ENCODE measurements at places on chromosomes 5 and 9.

DNA sequence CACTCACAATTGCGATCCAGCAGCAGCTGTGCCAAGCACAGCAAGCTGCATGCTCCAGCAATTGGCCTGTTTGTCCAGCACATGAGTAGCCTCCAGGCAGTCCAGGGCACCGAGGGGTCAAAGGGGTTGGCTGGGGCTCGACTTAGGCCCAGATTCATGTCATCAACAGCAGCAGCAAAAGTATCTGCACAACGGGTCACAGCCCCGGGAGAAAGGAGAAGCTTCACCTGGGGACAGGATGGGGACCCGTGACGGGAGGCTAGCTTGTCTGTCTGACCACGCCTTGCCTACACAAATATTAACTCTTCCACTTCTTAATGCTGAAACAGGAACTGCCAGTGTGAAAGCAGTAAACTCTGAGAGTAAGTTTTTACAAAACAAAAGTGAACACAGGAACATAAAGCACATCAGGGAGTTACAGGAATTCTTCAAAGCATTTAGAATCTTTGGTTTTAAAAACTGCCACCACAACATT, 191.2 kb downstream of the PIK3R1 start:
- no peak for DNase-seq

GRCh38 chr9:109894921-109895758, 115.1 kb downstream of the PALM2AKAP2 start:
- DNase-seq = no peak

- DNase-seq = no peak
Measured at GRCh38 chr5:76384705-76385104, 18.4 kb upstream of the IQGAP2 start.

GRCh38 chr9:137402746-137403145, 20.2 kb downstream of the EXD3 start:
- no peak for DNase-seq

DNA sequence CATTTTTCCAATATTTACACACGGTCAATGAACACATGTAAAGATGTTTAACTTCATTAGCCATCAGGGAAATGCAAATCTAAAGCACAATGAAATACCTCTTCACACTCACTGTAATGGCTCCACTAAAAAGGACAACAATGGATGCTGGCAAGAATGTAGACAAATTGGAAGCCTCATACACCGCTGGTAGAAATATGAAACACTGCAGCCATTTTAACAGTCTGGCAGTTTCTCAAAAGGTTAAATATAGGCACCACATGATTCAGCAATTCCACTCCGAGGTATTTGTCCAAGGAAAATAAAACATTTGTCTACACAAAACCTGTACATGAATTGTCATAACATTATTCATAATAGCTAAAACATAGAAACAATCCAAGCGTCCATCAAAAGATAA, 20.0 kb downstream of the RNF145 start:
- no peak for DNase-seq

DNA sequence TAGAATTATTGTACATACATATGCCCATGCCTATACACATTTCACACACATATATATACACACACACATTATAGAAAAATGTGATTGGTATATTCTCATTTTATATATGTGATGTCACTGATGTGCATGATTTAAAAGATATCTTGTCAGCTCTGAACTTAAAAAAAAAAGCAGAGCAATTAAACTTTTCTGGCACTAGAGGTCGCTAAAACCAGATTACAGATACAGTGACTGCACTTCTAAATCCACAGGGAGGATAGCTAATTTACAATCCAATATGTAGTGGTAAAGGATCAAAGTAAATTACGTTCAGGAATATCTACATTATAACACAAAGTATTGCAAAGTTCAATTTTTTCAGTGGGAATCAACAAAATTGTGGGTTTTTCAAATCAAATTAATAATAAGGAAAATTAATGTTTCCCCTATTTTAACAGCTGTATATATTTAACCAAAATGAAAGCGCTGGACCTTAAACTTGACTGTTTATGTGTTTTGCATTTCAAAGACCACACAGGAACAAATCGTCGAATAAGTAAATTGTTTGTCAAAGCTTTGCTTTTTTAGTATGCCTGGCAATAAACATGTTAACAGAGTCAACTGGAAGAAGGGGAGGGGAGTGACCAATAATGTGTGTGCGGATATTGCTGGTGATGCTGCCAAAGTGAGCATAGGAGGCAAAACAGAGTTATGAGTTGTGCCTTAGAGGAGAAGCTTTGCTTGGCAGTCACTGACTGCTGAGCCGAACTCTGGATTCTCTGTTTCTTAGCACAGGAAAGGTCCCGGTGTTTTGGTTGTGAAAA, 1201.4 kb upstream of the C9orf72 start:
- no peak for DNase-seq

- DNase-seq = no peak
Measured at GRCh38 chr5:89246864-89247263, 363.9 kb upstream of the MEF2C start.

DNA sequence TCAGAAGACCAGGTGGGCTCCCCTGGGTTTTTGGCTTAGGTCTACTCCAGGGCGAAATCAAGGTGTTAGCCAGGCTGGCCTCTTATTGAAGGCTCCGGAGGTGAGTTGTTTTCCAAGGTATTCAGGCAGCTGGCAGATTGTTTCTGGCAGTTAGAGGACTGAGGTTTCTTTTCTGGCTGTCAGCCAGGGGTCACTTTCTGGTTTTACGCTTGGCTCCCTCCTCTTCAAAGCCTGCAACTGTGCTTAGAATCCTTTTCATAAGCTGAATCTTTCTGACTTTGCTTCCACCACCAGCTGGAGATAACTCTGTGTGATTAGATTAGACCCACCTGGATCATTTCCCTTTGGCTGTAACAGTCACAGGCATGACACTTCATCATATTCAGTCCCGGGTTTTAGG, 24.6 kb downstream of the RFK start:
- no peak for DNase-seq

DNA sequence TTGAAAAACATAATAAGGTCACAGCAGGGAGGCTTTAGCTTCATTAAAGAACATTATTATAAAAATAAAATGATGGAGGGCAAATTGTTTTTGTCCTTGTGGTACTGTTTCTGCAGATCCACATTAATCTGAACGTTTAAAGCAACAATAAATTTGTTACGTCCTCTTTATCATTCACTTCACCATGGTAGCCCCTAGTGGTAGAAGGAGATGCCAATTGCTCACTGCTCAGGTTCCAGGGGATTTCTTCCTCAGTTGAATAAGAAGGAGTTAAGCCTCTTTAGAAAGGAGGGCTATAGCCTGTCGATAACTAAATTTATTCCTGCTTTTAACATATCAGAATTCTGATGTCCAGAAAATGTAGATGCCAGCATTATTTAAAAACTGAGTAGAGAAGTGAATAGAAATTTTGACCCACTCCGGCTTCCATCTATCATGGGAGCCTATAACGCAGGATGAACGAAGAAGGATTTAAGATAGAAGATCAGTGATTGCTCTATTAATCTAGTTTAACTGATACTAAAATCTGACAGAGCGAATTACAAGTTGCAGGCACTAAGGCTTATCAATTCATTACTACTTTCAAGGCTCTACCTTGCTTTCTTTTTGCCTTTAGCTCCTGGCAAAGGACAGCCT, 692.3 kb downstream of the PTPRD start:
- no peak for DNase-seq

DNA sequence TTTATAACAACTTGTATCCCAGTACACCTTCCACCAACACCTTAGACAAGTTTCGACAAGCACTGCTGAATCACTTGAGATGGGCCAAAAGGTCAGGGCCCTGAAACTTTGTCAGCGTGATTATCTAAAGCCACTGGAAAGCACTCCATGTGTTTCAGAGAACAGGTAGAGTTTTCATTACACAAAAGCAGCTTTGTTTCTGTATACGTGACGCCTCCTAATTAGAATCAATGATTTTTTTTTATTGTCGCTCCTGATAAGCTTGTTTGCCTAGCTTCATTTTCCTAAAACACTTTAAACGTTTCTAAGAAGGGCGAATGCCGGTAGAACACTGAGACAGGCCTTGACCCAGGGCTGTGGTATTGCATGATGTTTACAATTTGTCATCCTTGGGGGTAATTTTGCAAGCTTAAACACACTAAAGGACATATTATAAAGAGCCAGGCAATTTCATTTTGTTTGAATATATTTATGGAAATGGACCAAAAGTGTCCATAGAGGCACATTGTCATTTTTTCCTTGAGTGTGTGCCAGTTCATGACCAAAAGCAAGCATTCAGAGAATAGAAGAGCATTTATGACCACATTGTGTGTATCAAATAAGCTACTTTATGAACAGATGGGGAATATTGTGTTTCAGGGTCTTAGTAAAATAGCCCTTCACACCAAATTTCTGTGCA, 193.6 kb downstream of the GLIS3 start:
- no peak for DNase-seq

GRCh38 chr5:1105350-1106265, 6.3 kb downstream of the SLC12A7 start:
- peak; percentile 59 for DNase-seq

DNA sequence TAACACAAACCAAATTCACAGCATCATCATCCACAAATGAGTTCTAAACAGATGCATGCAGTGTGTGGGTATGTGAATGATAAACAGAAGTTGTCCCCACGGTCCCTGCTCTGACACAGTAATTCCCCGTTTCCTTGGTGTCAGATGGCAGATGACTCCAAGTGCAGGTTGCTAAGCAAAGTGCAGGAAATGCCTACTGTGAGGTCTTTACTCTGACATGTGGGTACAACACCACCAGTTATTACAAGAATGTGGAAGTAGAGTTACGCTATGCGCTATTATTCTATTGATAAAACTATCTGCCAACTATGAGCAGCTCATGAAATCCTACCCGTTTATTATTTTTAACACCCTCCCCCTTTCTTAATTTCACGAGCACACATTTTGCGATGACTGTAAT, 448.9 kb downstream of the BNC2 start:
- no peak for DNase-seq

- peak; percentile 52 for DNase-seq
Measured at GRCh38 chr9:127968042-127968441, 12.7 kb downstream of the EEIG1 start.

DNA sequence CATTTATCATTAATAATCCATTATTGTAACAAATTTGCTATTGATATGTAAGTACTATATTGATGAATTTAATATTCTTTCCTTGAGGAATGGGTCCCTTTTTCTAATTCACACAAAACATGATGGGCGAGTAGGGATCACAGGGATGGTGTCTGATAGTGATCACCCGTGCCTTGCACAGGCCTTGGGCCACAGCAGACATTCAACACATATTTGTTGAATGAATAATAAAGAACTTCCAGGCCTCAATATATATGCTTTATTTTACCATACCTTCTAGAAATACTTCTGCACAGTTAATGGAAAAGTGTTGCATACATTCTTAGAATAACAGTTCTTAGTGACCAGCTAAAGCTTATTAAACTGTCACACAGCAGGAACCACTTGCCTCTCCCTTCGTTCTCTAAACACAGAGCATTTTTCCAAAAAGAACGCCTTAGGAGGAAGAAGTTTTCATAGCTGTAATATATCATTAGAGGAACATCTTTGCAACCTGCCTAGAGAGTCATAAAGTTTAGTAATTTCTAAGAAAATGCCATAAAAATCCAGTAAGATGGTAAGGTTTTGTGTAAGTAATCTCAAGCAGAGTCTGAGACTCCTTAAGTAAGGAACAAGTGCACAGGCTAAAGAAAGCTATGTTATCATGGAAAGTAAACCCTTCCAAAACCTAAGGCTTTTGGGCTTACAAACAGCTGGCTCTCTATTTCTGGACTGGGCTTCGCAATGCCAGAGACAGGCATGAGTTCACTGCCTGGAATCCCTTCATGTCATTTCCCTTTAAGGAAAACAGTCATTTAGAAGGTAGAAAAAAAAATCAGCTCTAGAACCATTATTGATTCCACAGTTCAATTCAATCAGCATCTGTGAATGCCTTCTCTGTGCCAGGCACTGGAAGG, 17.7 kb downstream of the TTLL11 start:
- no peak for DNase-seq

- no peak for DNase-seq
Measured at GRCh38 chr9:88925481-88925880, 65.8 kb upstream of the S1PR3 start.

- no peak for DNase-seq
Measured at GRCh38 chr9:98185021-98185567, 7.3 kb downstream of the CORO2A start.

GRCh38 chr9:133619791-133620190, 10.6 kb upstream of the FAM163B start:
- DNase-seq = peak; percentile 15
